Activated T-cell treated with anti-CD3 and anti-CD28 coated beads for 48 hours (primary cell): ENCODE measurements at places on chromosomes 4 and X.

- no peak for DNase-seq
These were observed 5.9 kb upstream of the PLAC1 start for GRCh38 chrX:134664202-134664601.

DNA sequence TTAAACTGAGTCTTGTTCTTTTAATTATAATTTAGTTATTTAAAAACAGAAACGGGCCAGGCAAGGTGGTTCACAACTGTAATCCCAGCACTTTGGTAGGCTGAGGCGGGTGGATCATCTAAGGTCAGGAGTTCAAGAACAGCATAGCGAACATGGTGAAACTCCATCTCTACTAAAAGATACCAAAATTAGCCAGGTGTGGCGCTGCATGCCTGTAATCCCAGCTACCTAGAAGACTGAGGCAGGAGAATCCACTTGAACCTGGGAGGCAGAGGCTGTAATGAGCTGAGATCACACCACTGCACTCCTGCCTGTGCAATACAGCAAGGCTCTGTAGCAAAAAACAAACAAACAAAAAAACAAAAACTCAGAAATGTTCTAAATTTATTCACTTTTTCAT is 852.9 kb downstream of the TECRL start:
- DNase-seq: no peak

GRCh38 chr4:55358668-55359067 is 12.6 kb downstream of the SRD5A3 start:
- no peak for DNase-seq

GRCh38 chr4:172698256-172698655 is 470.4 kb upstream of the GALNT7 start:
- no peak for DNase-seq

DNA sequence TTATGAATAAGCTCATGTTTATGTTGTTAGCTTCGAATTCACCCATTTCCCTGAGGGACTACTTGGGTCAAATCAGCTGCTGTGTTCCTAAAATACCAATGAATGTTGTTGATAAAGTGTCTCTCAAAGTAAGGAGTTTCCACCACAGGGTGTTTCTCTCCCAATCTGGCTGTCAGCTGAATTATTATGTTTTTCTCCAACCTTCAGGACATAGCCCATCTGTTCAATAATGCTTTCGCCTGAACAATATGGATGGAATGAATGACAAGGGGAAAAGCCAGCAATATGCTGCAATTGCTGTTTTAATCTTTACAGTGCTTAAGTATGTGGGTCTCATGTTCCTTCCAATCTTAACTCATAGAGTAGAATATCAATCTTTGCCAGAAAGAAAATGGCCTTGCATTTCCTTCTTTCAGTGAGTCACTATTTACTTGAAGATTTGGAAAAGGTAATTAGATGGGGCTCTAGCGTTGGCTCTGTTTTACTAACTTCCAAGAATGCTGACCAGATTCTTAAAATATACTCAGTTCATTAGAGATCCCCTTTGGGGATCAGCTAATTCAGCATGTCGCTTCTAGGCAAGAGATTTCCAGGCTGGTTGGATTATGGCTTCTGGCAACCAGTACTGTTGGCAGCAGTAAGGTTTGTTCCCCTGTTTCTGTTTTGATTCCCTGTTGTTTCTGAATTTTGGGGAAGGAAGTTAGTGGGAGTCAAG is 410.5 kb downstream of the PPP3CA start:
- DNase-seq: no peak

DNA sequence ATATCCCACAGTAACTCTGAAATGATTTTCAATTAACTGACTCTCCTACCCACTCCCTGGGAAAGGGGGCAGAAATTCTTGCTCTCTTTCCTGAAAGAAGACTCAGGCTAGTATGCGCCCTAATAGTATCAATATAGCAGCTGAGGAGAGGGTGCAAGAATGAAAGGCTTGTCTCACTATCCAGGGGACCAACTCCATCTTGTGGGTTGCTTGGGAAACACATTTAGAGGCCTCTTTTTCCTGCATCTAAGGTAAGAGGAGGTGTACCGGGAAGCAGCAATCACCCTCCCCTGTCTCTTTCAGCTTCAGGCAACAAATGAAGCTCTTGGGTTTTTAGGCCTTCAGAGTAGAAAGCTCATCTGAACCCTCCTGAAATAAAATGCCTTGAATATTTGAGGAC is 11.3 kb downstream of the TMEM255A start:
- DNase-seq: no peak

DNA sequence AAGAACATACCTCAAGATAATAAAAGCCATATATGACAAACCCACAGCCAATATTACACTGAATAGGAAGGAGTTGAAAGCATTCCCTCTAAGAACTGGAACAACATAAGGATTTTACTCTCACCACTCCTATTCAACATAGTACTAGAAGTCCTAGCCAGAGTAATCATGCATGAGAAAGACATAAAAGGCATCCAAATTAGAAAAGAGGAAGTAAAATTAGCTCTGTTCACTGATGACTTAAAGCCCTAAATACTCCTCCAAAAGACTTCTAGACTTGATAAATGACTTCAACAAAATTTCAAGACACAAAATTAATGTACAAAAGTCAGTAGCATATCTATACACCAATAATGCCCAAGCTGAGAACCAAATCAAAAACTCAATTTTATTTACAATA is 235.7 kb downstream of the NKX6-1 start:
- DNase-seq: no peak

DNA sequence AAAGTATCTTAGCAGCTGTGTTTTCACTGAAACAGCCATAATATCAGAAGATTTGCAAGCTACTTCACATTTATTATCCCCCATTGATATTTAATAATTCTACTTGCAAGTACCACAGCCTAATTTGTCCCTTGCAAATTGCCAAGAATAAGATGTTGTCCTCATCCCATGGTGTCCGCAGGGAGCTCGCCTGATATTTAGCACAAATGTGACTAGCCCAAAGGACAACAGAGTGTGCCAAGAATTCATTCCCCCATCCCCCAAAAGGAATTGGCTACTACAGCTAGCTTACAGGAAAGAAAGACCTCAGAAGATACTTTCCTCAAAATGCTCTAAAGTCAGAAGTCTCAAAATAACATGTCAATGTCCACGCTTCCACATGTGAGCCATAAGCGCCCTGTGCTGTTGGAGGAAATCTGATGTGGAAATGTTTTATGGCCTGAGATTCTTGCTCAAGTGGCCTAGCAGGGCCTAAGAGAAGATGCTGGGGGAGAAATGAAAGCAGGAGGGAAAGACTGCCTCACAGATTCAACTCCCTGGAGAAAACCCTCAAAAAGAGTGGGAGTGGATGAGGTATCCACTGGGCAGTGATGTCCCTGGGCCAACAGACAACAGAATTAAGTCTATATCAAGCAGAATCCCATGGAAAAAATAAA is 111.4 kb downstream of the SH3KBP1 start:
- no peak for DNase-seq

GRCh38 chr4:150010525-150011126 is 67.6 kb upstream of the DCLK2 start:
- no peak for DNase-seq

GRCh38 chrX:24789047-24789446 is 95.3 kb downstream of the POLA1 start:
- DNase-seq: no peak

DNA sequence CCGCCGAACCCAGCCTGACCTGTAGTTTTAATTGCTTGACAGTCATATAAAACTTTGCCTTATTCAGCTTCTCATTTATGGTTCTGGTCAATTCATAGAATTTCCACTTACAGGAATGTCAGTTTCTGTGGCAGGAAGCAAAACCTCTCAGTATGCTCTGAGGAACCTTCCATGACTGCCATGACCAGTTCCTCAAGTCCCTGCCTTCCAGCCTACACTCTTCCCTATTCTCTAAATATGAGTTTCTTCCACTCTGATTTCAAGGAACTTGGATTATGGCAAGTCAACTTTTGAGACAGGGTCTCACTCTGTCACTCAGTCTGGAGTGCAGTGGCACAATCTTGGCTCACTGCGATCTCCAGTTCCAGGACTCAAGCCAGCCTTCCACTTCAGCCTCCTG is 26.0 kb upstream of the NSUN7 start:
- DNase-seq: no peak

DNA sequence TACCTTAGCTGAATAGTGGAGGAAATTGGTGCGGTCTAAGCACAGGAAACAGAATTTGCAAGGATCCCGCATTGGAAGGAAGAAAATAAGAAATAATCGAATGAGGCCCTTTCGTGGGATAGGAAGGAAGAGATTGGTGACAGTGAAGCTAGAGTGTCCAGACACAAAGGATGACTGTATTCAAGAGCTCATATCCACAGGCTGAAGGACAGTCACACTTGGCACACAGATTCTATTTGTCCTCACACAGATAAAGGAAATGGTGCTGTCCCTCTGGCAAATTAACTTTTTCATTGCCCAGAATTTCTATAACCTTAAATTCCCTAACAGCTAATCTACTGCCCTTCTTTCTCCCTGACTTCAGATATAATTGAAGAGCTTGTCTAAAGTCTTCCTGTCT is 2188.9 kb upstream of the TENM3 start:
- DNase-seq: no peak

- DNase-seq: no peak
These were observed 930.9 kb downstream of the DMD start for GRCh38 chrX:32280489-32280888.

DNA sequence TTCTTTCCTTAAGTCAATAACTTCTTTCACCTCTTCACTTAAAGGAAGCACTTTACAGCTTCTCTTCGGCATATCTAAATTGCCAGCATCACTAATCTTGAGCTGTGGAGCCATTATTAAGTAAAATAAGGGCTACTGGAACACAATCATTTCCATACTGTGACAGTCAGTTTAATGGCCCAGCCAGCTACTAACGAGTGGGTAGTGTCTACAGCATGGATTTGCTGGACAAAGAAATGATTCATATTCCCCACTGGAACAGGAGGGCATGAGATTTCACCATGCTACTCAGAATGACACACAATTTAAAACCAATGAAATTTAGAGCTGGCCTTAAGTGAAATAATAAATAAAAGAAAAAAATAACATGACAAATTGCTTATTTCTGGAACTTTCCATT is 72.1 kb downstream of the DDIT4L start:
- no peak for DNase-seq

DNA sequence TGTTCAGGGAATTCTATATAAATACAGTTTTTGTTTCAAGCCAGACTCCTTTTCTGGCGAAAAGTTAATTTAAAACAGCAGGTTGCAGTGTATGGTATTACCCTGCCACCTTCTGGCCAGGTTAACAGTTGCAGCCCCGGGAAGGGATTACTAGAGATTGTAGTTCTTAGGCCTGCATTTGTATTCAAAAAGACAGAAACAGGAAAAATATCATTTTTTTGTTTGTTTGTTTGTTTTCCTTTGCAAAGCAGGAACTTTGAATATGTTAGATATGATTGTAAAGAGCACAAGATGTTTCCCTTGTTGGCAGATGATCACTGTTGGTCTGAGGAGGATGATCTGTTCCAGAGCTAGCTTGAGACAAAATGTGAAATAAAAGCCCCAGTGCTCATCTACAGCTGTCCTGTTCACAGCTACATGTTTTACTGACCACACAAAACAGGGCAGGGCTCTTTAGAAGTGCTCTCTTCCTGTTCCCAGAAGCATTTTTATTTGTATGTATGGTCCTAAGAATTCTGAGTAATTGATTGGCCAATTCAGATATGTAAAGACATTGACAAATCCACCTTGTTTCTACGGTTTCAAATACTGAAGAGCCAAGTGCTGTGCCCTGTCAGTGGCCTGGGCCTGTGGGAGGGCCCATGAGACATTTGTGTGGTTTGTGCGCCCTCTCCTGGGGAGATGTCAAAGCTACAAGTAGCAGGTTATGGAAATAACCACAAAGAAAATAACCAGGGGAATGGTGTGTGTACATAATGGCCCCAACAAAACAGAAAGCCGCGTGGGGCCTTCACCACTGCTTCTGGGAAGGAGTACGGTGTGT is 57.9 kb downstream of the CLDN22 start:
- peak; percentile 71 for DNase-seq

DNA sequence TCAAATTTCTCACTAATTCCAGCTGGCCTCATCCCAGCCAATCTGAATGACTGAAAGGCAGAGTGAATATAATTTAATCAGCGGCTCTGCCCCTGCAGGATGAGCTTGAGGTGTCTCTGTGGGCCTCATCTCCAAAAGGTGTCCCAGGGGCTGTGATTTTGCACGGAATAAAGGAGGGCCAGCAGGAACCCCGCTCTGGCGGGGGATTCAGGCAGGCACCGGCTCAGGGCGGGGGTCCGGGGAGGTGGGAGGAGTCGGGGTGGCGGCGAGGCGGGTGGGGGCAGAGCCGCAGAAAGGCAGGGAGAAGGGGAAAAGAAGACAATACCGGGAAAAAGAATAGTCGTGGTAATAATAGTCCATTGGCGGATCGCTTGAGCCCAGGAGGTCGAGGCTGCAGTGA is 16.0 kb upstream of the ERCC6L start:
- no peak for DNase-seq

DNA sequence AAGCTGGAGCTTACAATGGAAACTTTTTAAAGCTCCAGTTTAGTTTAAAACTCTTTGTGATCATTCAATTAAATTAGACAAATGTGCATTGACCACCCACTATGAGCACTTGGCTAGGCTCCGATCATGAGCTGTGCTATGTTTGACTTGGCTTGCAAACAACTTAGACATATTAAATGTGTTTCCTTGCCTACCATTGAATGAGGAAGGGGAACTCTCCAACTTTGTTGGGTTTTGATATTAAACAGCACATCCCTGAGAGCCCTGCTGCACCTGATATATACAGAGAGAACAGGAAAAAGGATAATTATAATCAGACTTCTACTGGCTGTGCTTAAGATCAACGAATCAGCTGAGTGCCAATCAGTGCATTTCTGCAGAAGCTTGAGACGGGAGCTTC is 71.4 kb upstream of the ADGRL3 start:
- no peak for DNase-seq

- no peak for DNase-seq
These were observed 129.7 kb downstream of the TMEM164 start for GRCh38 chrX:110132450-110133114.

DNA sequence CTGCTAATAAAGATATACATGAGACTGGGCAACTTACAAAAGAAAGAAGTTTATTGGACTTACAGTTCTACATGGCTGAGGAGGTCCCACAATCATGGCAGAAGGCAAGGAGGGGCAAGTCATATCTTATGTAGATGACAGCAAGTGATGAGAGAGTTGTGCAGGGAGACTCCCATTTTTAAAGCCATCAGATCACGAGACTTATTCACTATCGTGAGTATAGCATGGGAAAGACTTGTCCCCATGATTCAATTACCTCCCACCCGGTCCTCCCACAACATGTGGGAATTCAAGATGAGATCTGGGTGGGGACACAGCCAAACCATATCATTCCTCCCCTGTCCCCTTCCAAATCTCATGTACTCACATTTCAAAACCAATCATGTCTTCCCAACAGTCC is 50.9 kb upstream of the GRID2 start:
- no peak for DNase-seq
